NCI-H2227 treated with DMSO at 0.1 percent for 48 hours (cell line): ENCODE measurements at places on chromosomes 5 and 9.

GRCh38 chr5:139903795-139904565 lies 108.4 kb downstream of the PSD2 start:
- DNase-seq: no peak

DNA sequence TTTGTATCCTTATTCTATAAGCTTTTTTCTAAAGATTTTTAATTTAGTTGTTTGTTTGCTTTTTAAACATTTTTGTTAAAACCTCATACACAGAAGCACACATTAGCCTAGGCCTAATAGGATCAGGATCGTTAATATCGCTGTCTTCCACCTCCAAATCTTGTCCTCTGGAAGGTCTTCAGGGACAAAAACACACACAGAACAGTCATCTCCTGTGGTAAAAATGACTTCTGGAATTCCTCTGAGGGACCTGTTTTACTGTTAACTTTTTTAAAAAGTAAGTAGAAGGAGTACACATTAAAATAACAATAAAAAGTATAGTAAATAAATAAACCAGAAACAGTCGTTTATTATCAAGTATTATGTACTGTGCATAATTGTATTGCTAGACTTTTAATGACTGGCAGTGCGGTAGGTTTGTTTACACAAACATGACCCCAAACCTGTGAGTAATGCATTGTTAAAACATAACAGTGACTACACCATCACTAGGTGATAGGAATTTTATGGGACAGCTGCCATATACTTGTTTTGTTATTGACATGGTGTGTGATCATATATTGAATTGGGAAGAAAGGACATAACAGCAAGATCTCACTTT lies 109.6 kb downstream of the ZCCHC7 start:
- DNase-seq: no peak

GRCh38 chr5:155259648-155260047 lies 246.1 kb downstream of the KIF4B start:
- DNase-seq: no peak

GRCh38 chr9:87722393-87723088 lies 3.4 kb upstream of the CTSL start:
- no peak for DNase-seq

DNA sequence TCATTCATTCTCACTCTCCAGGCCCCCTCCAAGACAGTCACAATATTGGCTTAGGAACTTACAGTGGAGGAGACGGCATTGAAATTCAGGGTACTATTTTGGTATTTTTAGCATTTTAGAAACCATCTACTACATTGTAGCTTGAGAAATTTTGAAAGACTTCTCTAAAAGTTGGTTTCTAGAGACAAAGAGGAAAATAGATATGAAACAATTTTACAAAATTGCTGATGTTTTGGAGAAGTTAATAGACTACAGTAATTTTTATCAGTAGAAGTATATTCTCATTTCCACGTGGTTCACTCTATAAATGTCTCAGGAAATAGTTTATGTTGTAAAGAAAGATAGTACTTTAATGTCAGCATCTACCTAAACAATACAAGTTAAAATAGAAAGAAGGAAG lies 63.2 kb upstream of the ZSWIM6 start:
- no peak for DNase-seq
